ENCODE measurements at places on chromosomes 2 and 18.
A peak's percentile ranks its signal among the peaks of the same experiment; 100 is the strongest.

GRCh38 chr18:58779529-58779928 is 85.1 kb upstream of the ZNF532 start:
- no peak for DNase-seq

DNA sequence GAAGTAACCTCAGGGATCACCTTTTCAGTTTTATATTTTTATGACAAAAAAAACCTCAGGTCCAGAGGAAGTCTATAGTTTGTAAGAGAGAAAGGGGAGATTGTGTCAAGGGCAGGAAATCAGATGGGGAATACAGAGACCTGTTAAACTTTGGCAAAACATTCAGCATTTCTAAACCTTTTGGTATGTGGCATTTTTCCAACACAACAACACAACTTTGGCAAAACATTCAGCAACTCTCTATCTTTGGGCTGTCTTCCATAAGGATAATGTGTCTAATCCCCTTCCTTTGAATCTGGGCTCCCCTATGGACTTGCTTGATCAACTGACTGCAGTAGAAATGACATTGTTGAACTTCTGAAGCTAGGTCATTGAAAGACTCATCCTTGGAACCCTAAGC is 220.6 kb upstream of the CCDC68 start:
- DNase-seq, result no peak

DNA sequence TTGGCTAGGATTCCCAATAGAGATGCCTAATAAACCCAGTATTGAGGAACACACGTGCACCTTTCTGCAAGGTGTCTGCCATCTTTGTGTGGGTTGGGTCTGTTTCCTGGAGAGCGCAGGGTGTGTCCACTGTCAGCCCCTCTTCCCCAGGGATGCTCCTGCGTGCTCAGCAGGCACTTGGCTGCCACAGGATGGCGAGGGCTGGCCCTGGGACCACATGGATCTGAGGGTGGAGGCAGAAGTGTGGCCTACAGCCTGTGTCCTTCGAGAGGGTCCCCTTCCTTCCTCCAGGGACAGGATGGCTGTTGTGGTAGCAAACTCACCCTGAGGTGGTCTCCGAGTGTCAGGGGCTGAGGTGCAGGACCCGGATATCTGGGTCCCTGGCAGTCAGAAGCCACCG is 78.0 kb upstream of the PXDN start:
- DNase-seq, result no peak

GRCh38 chr18:63234841-63235240 is 84.7 kb downstream of the BCL2 start:
- DNase-seq, result no peak

DNA sequence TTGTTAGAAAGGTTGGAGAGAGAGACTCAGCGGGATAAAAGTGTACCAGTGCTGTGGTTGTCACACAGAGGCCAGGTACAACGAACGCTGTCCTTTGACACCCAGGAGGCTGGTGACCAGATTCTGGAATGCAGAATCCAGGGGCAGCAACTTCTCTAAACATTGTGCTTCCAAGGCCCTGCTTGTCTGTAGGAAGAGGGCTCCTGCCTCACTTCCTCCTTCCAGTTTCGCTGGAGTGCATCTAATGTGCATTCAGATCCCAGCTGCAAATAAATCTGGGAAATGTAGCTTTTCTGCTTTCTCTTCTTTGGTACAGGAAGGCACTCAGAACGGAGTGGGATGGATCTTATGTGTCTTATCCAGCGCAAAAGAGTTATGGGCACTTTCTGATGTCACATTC is 171.8 kb upstream of the ATP5MC3 start:
- no peak for DNase-seq

GRCh38 chr2:126899616-126900185 is 1.0 kb downstream of the TEX51 start:
- no peak for DNase-seq

DNA sequence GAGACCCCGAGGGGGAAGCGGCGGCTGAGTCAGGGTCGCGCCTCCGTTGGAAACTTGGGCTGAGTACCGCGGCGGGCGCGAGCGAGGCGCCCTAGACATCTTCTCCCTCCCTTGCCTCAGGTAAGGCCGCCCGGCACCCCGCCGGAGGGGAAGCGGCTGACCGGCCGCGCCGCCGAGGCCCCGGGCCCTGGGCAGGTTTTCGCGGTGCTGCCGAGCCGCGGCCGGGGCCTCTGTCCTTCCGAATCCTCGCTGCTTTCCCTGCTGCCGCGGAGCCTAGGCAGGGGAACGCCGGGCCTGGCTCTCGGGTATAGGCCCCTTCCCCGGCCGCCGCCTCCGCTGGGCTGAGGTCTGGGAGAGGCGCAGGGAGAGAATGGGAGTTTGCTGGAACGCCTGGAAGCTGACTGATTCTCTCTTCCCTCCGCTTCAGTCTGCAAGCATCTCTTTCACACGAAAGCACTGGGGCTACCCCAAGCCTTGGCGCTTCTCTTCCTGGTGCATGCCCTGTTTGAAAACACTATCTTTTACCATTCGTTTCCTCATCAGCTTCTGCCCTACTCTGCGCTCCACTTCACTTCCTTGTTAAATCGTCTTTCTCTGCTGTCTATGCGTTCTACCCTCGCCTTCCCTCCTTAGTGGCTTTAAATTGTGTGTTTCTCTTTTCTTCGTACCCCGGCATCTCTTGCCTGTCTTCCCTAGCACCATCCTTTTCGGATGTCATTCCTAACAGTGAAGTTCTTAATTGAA is 652 bp downstream of the PPM1B start:
- DNase-seq, result peak; percentile 70

DNA sequence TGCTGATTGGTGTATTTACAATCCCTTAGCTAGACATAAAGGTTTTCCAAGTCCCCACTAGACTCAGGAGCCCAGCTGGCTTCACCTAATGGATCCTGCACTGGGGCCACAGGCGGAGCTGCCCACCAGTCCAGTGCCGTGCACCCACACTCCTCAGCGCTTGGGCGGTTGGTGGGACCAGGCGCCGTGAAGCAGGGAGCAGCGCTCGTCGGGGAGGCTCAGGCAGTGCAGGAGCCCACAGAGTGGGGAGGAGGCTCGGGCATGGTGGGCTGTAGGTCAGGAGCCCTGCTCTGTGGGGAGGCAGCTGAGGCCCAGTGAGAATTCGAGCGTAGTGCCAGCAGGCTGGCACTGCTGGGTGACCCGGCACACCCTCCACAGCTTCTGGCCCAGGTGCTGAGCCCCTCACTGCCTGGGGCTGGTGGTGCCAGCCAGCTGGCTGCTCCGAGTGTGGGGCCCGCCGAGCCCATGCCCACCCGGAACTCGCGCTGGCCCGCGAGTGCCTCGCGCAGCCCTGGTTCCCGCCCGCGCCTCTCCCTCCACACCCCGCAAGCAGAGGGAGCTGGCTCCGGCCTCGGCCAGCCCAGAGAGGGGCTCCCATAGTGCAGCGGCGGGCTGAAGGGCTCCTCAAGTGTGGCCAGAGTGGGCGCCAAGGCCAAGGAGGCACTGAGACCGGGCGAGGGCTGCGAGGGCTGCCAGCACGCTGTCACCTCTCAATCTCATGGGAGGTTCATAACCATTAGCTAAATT is 475.6 kb upstream of the DCC start:
- DNase-seq, result no peak

GRCh38 chr2:8022908-8023640 is 658.8 kb upstream of the ID2 start:
- DNase-seq, result no peak

DNA sequence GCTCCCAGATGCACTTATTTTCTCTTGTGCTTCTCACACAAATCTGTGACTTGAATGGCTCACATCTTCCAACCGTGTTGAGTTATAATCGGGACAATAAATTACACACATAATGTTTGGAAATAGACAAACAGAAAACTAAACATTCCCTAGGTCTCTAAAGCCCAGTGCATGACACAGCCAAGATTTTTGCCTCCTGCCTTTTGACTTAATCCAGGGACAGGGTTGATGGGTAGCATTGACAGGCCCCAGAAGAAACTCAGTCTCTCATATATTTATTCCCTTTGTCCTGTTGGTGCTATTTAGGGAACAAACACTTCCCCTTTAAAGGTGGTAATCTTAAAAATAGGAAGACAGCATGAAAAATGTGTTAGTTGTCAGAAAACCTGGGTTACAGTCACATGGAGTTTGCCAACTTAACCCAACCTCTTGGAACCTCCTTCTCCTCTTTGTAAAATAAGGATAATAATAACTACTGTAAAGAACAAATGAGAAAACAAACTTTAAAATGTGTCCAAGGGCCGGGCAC is 24.0 kb upstream of the ARPC2 start:
- no peak for DNase-seq

DNA sequence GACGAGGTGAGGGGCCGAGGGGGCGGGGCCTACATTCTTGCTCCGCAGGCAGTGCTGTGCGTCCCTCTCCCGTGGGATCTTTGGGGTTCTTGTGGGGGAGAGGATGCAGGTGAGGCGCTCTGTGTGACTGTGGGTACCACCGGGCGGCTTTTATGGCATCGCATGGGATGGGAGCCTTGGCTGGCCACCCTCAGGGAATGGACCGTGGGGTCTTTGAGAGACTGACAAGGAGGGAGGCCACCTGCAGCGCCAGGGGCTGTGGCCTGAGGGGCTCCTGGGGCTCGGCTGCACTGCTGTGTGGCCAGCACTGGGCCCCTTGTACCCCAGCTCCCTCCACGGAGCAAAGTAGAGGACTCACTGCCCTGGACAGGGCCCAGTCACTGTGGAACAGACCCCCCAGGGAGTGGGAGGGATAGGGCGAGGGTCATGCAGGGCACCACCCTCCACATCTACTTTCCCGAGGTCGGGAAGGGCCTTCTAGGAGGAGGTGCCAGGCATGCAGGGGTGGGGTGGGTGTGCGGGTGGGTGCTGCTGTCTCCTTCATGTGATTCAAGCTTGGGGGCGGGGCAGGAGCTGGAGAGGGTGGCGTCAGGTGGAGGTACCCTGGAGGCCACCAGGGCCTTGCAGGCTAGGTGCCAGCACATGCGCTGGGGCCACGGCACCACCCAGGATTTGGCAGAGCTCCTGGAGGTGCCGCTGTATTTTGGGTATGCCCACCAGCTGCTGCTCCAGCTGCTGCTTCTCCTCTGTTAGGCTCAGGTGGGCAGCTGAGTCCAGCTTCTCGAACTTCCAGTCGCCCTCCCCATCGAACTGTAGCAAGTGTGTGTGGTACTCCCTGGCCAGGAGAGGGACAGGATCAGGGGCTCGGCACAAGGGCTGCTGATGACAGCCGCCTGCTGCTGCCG is 1072.4 kb downstream of the RPIA start:
- no peak for DNase-seq

DNA sequence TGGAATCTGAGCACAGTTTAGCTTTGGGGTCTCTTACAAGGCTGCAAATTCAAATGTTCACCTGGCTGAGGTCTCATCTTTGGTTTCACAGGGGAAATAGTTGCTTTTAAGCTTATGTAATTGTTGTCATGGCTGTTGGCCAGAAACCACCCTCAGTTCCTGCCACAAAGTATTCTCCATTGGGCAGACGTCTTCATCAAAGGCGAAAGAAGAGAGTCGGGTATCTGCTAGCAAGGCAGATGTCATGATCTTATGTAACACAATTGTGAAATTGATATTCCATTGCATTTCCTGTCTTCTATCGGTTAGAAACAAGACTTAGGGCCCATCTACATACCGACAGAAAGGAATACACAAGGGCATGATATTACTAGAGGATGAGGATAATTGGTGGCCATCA is 816.2 kb downstream of the MBD2 start:
- no peak for DNase-seq

DNA sequence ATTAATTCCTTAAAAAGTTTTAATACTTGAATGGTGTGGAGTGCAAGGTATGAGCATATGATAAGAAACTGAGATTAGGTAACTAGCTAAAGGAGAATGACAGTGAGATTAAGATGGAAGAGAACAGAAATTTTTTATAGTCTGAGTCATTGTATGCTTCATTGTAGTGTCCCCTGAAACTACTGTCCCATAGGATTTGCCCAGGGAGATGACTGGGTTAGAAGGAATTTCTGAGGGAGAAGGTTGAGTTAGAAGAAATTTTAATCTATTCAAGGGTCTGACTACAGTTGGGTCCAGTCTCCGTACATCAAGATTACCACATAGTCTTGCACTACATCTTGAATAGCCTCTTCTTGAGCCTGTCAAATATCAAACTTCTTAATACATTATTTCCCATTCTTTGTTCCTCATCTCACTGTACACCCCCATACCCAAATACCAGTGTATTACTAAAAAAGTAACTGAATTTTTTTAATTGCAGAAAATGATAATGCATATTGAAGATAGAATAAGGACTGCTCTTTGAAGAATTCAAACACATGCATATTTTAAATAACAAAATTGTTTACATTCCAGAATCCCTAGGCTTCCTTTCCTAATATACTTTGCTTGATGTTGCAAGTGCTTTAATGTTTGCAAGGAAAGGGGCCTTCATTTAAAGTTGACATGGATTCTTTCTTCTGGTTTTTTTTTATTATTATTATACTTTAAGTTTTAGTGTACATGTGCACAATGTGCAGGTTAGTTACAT is 314.3 kb upstream of the COL3A1 start:
- DNase-seq, result peak; percentile 79

DNA sequence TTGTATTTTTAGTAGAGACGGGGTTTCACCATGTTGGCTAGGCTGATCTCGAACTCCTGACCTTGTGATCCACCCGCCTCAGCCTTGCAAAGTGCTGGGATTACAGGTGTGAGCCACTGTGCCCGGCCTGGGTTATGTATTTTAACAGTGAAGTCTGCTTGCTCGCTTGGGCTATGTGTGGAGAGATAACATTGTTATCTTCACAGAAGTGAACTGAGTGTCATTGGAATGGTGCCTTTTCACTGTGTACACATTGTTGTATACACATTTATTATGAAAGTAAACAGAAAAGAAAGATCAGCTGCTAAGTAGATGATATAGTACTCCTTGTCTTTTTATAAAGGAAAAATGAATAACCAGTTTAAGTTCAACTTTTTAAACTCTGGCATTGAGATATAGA is 30.4 kb downstream of the RNF138 start:
- no peak for DNase-seq

DNA sequence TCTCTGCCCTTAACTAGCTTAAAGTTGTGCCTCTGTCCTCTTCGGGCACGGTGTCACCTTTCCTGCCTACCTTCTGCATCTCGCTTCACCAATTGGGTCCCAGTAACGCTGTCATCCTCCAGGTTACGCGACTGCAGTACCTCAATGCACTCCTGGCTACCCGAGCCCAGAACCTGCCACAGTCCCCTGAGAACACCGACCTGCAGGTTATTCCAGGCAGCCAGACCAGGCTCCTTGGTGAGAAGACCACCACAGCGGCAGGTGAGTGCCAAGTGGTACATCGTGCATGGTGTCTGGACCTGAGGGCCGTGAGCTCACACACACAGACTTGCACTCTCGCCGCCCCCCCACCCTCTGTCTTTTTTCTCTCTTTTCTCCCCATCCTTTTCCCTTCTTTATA is 12.8 kb downstream of the CNNM3 start:
- no peak for DNase-seq

- no peak for DNase-seq
Measured at GRCh38 chr2:231985823-231986261, 24.3 kb downstream of the DIS3L2 start.

DNA sequence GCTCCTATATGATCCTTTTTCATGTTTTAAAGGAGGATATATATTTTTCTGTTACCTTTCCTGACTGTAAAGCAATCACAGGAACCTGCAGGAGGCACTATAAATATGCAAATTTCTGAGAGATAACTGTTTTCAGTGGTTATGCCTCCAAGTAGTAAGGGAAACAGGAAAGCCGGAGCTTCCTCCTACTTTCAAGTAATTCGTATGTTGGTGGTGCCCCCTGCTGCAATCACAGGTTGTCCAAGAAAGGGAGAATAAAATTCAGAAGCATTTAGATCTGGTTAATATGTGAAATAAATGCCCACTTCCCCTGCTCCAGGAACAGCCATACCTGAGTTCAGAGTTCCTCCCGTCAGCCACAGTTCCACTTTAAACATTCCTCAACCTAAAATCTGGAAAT is 12.0 kb upstream of the BCL11A start:
- DNase-seq, result peak; percentile 36
